ENCODE measurements at places on chromosomes 5 and 9. TPM values are rescaled to one million over a fixed set of nuclear protein-coding genes. Genes with fewer than 3 reads are reported as not detected.

The GABRA6 gene
- total RNA-seq = not detected

- H3K4me1 ChIP-seq = peaks cover 23% of the 10 kb centered on the region
- H3K27me3 ChIP-seq = no peaks in the 10 kb centered on the region
- no peaks in the 10 kb centered on the region for H3K36me3 ChIP-seq
- H3K4me3 ChIP-seq = no peak overlapping the region
- no peak for DNase-seq
These were observed 265.7 kb downstream of the AOPEP start for GRCh38 chr9:94991961-94992907.

The NEUROG1 gene
- total RNA-seq = not detected

GRCh38 chr5:59819806-59820205 is 73.7 kb downstream of the PDE4D start:
- H3K36me3 ChIP-seq = no peaks in the 10 kb centered on the region
- no peak overlapping the region for H3K4me3 ChIP-seq
- no peak overlapping the region for H3K27ac ChIP-seq

DNA sequence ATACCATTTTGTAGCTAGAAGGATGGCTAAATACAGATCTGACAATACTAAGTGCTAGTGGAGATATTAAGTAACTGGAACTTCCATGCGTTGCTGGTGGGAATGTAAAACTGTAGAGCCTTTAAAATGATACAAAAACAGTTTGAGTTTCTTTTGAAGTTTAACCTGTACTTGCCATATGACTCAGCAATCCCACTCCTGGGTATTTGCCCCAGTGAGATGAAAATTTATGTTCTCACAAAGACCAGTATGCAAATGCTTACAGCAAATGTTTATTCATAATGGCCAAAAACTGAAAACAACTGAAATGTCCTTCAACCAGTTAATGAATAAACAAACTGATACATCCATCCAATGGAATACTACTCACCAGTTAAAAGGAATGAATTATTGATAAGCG is 137.3 kb downstream of the SLC12A2 start:
- no peak for DNase-seq
- no peak overlapping the region for H3K4me3 ChIP-seq
- no peaks in the 10 kb centered on the region for H3K36me3 ChIP-seq
- no peak overlapping the region for H3K27ac ChIP-seq
- no peaks in the 10 kb centered on the region for H3K27me3 ChIP-seq
- H3K4me1 ChIP-seq = peaks cover 21% of the 10 kb centered on the region

- no peaks in the 10 kb centered on the region for H3K4me1 ChIP-seq
- no peak overlapping the region for H3K27ac ChIP-seq
- H3K36me3 ChIP-seq = no peaks in the 10 kb centered on the region
- H3K27me3 ChIP-seq = no peaks in the 10 kb centered on the region
These were observed 144.6 kb upstream of the NMUR2 start for GRCh38 chr5:152549709-152550108.

Data from astrocyte (in vitro differentiated cells and primary cell).